NCI-H1417 (cell line): ENCODE measurements at places on chromosomes 13 and 19.

DNA sequence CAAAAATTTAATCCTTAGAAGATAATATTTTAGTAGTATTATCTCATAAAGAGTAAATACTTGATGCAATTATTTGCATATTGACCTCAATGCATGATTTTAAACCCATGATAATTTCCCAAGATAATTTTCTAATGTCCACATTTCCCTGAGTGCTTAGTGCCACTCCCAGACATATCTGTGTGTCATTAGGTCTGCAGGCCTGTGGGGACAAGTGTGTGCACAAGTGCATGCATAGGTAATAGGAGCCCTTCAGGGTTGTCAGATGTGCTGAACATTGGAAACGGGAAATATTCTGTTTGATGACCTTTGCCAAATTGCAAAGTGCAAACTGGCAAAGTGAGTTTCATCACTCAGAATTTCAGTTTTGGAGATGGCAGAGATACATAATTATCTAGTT is 369.9 kb downstream of the KLF5 start:
- DNase-seq: no peak

DNA sequence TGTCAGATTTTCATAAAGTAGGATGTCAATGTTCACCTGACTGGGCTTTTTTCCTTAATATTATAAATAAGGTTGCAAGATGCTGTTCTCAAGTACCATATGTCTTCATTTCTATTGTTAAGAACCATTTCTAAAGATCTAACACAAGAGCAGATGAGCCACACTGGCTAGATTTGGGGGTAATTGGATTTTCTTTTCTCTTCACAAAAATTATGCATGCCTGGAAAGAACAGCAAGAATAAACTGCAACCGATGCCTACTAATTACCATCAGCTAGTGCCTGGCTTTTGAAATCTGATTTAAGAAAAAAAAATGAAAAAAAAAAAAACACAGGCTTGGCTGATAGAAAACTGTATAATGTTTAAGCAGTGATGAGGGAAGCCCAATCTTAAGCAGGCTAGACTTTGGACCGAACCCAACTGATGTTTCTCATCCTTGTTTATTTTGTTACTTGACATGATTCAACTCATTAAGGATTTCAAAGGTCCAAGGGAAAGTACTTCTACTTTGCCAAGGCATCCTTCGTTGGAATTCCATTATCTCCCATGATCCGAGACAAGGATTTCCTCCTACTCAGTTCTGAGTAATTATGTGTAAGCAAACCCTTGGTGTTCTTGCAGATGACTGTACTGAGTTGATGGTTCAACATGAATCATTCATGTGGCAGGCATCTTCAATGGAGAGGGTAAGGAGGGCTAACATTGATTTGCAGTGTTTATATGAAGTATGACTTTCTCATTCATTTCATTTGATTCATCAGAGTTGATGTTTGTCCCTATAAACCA is 300.5 kb downstream of the SPRY2 start:
- no peak for DNase-seq

DNA sequence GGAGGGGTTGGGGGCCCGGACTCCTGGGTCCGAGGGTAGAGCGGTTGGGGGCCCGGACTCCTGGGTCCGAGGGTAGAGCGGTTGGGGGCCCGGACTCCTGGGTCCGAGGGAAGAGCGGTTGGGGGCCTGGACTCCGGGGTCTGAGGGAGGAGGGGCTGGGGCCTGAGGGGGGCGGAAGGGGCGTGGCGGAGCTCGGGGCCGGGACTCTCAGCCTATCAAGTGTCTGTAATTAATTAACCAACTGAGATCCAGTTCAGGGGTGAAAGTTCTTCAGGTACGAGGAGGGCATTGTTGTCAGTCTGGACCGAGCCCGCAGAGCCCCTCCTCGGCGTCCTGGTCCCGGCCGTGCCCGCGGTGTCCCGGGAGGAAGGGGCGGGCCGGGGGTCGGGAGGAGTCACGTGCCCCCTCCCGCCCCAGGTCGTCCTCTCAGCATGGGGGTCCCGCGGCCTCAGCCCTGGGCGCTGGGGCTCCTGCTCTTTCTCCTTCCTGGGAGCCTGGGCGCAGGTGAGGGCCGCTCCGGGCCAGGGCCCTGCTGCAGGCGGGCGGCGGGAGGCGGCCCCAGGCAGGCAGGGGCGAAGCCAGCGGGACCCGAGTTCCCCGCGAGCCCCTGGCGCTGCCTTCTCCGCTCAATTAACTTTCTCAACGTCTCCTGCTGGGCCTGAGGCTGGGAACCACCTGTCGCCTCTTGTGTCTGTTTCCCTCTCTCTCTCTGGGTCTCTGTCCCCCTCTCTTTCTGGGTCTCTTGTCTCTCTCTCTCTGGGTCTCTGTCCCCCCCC is 697 bp downstream of the FCGRT start:
- peak; percentile 86 for DNase-seq

DNA sequence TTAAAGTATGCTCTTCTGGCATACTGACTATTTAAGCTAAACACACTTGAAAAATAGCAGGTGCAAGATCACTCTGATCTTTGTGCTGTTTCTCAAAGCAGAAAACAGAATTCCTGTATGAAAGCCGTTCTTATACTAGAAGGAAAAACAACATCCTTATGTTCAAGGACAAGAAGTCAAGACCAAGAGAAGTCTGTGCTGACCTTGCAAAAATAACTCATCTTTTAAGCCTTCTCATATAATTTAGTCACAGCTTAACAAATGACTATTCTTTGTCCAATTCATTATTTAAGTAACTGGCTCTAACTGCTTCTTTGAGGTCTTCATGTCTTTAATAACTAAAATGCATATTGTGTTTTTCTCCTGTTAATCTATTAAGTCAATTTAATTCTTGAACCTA is 2750.2 kb upstream of the PCDH20 start:
- DNase-seq: no peak

DNA sequence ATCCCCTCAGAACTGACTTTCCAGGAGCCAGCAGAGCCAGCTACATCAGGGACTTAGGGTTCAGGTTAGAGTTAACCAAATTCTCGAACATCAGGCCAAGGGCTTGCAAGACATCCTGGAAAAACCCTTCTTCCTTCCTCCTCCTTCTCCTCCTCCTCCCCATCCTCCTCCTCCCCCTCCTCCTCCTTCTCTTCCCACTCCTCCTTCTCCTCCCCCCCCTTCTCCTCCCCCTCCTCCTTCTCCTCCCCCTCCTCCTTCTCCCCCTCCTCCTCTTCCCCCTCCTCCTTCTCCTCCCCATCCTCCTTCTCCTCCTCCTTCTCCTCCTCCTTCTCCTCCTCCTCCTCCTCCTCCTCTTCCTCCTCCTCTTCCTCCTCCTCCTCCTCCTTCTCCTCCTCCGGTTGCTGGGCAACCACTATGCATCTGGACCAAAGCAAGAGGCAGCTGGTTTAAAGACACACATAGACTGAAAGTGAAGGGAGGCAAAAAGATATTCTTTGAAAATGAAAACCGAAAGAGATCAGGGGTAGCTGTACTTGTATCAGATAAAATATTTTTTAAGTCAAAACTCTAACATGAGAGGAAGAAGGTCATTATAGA is 5.9 kb upstream of the CCL25 start:
- no peak for DNase-seq

DNA sequence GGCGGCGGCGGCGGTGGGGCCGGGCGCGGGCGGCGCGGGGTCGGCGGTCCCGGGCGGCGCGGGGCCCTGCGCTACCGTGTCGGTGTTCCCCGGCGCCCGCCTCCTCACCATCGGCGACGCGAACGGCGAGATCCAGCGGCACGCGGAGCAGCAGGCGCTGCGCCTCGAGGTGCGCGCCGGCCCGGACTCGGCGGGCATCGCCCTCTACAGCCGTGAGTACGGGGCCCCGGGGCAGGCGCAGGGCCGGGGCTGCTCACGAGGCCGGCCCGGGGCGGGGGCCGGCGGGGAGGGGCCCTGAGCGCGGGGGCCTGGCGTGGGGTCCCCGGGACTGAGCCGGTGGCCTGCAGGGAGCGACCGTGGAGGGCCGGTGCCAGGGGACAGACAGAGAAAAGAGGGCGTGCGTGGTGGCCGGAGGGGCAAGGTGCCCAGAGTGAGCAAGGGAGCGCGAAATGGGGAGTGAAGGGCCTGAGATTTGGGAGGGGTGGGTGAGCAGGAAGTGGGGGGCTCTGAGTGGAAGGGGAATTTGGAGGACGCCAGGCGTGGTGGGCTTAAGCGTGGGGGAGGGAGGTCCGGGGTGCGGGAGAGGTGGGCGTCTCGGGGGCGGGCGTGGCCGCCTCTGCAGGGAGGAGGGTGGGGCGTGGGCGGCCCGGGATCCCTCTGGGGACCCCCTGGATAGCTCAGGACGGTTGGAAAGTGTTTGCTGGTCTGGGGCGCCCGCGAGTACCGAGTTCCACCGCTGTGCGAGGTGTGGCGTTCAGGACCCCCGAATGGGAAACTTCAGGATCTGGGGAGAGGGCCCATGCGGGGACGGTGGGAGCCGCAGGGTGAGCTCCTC is 575 bp downstream of the CARM1 start:
- peak; percentile 70 for DNase-seq

GRCh38 chr19:8571006-8571411 is 6.2 kb downstream of the MYO1F start:
- no peak for DNase-seq

- no peak for DNase-seq
Measured at GRCh38 chr13:24218977-24219376, 58.5 kb downstream of the SPATA13 start.

GRCh38 chr19:38704488-38705026 is 39.7 kb downstream of the CAPN12 start:
- no peak for DNase-seq

- DNase-seq: no peak
Measured at GRCh38 chr13:105984646-105985045, 550.8 kb downstream of the EFNB2 start.

DNA sequence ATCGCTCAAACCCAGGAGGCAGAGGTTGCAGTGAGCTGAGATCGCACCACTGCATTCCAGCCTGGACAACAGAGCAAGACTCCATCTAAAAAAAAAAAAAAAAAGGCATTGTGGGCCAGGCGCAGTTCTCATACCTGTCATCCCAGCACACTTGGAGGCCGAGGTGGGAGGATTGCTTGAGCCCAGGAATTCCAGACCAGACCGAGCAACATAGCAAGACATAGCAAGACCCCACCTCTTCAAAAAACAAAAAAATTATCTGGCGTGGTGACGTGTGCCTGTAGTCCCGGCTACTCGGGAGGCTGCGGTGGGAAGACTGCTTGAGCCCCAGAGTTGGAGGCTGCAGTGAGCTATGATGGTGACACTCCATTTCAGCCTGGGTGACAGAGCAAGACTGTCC is 18.0 kb downstream of the PIP5K1C start:
- DNase-seq: no peak

GRCh38 chr13:48778610-48779009 is 124.9 kb downstream of the CYSLTR2 start:
- DNase-seq: no peak

DNA sequence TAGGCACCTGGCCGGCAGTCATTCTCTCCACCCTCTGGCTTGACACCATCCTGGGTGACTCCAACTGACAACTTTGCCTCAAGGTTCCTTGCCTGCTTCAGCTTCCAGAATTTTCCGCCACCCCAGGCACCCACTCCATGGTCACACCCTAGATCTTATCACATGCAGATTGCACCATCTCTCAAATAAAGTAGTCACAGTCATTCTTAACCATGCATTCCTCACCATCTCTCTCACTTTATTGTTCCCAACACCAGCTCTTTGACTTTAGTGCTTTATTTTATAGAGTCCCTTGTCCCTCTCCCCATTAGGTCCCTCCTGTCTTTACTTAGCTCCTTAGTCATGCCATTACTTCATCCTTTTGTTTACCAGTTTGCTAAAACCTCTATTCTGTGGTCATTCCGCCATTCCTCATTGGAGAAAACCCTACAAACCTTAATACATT is 351.7 kb downstream of the SPRY2 start:
- DNase-seq: no peak

DNA sequence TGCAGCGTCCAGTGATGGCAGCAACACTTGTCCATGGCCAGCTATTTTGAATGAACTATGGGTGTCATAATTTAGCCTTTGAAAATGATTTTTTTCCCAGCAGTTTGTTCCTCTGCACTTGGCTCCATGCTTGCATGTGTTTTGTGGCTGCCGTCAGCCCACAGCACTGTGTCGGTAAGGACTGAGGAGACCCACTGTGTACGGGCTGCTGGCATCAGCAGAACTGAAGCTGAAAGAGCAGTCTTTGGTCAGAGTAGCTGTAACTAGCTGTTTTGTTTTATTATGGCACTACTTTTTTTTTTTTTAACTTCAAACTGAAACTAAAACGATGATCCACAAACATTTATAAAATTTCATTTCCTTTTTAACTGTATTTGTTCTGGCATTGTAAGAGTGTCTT is 50.3 kb upstream of the TEX29 start:
- no peak for DNase-seq

DNA sequence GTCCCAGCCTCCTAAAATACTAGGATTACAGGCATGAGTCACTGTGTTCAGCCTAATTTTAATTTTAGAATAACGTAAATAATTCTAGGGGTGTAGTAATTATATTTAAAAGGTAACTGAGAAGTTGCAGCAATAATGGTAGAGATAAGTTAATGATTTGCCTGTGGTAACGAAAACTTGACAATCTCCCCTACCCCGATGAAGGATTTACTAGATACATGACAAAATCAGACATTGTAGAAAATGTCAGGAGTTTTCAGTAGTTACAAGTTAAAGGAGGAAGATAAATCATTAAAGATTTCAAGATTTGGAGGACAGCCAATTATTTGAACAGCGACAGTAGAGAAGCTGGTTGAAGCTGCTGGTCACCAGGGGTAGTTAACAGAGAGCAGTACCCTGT is 652.2 kb upstream of the PCDH20 start:
- no peak for DNase-seq

DNA sequence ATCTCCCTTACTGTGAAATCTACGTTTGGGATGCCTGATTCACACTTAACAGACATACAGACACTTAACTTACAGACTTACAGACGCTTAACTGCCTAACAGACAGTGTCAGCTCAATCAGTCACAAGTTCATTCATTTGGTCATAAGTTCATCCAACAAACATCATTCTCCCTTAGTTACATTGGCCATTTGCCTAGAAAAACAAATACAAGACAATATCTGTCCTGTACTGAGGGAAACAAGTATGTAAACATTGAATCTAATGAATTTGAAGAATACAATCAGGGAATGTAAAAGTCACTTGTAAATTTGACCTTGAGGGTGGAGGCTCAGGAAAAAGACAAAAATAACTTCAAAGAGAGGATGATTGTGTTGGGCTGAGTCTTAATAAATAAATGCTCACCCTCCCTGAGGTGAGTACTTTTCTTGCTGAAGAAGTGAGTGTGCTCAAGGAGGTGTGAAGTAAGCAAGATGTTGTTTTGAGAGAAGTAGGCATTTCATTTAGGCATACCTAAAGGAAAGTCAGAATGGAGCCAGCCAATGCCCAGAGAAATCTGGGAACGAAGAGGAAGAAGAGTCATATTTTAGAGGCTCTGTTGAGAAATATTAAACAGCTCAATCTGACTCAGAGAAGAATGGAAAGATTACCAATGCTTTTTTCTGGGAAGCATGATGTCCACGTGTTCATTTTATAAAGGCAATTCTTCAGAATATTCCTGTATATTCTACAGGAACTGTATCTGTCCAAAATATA is 958.4 kb upstream of the SLC10A2 start:
- no peak for DNase-seq

- DNase-seq: no peak
Measured at GRCh38 chr13:49082653-49083536, 107.2 kb downstream of the FNDC3A start.
